NCI-H446 (cell line): ENCODE measurements at places on chromosomes 7 and 10.

DNA sequence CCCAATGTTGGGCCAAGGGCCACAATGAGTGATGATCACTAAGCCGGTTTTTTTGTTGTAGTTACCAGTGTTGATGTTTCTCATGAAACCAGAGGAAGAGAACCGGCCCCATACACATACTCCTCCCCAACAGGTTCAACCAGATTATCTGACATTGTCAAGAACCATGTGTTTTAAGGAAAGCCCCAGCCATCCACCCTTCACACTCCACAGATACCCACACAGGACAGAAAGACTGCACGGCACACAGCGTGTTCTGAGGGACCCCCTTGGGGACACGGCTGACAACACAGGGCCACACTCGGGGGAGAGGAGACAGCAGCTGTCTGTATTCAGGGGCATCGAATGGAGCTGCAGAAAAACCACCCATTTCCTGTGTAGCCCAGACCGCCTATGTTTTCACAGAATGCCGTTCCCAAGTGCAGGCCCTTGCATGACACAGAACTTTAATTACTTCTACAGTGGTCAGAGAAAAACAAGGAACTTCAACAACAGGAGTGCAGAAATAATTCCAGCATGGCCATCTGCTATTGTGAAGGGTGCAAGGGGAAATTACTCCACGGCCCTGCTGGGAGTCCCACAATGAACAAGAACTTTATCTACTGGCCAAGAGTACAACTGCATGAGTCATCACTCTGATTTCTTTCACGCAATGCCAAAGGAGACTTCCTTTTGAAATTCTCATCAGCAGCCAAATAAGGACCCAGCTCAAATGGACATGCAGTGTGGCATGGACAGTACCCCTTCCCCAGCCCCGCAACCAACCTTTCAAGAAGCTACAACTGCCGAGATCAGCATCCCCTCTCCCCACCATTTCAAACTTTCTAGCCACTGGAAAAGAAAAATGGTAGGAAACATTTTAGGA is 2.3 kb downstream of the KLF6 start:
- DNase-seq = peak; percentile 66

- no peak for DNase-seq
Measured at GRCh38 chr7:4191525-4191924, 490.6 kb upstream of the FOXK1 start.

GRCh38 chr10:36441557-36441956 is 683.8 kb upstream of the ANKRD30A start:
- DNase-seq = peak; percentile 28

GRCh38 chr10:4765428-4765827 is 60.6 kb upstream of the AKR1E2 start:
- DNase-seq = no peak

GRCh38 chr10:25522946-25523608 is 348.3 kb downstream of the GPR158 start:
- DNase-seq = no peak

- DNase-seq = peak; percentile 4
Measured at GRCh38 chr7:84136336-84136735, 58.3 kb downstream of the SEMA3A start.

DNA sequence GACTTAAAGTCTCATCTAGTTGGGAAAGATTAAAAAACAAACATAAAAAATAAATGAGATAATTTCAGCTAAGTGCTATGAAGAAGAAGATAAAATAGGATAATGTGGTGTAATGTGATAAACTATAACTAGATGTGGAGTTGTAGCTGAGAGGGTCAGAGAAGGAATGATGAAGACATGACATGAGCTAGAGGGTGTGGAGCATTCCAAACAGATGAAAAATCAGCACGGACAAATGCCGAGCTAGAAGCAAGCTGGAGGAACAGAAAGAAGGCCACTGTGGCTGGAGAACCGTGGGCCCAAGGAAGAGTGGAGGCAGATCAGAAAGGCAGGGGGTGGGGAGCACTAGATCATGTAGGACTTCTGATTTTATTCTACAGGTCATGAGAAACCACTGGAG is 70.6 kb downstream of the CDK6 start:
- DNase-seq = no peak

- no peak for DNase-seq
Measured at GRCh38 chr7:46970476-46970875, 611.4 kb downstream of the TNS3 start.

DNA sequence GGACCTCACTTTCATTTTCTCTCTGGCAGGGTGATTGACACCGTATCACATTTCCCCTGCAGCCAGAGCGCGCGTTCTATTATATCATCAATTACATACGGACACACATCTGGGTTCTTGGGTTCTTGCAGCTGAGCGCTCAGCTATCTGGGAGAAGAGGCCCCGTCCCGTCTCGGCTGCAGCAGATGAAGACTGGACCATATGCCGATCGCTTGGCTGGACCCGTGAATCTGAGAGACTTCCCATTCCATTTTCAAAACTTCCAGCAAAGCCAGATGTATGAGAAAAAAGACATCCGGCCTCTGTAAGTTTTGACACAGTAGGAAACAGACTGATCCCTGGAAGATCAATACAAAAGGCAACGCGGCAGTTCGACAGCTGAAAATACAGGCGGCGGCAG is 99.8 kb downstream of the JCAD start:
- DNase-seq = no peak

DNA sequence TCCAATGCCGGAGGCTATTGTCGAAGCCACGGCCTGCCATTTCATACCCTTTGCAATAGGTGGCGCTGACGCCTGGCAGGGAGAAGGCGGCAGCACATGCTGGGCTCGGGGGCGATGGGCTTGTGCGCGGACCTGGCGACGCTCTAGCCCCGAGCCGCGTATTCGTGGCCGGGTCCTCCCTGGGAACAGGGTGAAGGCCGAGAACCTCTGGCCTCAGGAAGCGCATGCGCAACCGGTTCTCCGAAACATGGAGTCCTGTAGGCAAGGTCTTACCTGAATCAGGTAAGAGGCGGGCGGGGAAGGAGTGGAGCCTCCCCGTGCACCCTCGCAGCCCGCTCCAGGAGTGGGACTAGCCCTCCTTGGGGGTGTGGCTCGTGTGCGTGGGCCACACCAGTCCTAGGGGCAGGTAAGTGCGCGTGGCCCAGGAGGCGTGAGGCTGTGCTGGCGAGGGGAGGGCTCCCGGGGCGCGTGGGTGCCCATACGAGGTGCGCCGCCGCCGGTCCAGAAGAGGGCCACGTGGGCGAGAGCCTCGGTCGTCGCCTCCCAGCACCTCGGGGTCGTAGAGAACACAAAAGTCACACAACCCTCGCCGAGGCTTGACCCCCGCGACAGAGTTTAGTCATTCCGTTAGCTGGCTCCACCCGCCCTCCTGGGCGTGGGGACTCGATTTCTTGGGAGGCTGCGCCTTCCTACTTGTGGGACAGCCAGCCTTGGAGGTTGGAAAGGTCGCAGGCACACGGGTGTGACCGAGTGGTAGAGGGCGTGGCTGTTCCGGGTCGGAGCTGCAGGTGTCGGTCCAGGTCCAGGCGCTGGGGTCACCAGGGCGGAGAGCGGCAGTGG is 5.6 kb upstream of the MEST start:
- DNase-seq = peak; percentile 49

- no peak for DNase-seq
Measured at GRCh38 chr10:117016266-117016665, 11.3 kb upstream of the SHTN1 start.

DNA sequence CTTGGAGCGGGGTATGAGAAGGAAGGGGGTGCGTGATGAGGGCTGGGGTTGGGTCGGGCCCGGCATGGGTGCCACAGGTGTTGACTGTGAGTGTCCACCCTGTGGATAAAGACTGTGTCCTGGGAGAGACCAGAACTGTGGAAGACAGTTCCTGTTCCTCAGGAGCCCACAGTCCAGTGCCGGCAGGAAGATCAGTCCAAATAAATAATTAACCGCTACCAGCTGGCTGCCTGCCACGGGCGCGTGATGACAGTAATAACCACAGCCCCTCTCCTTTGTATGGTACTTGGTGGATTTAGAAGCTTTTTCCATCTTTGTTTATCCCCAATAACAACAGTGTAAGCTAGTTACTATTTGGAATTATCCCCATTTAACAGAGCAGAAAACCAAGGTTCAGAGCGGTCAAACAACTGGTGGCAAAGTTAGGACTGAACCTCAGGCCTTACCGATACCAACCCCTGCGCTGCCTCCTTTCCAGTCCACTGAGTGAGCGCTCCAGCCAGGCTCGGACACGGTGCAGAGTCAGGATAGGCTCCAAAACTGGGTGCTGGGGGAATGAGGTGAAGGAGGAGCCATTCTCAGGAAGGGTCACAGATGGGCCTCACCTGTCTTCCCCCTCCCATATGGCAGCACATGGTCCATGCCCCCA is 5.1 kb downstream of the ZMIZ1 start:
- DNase-seq = no peak
